MG63 (cell line): ENCODE measurements at places on chromosomes 1 and 21.

- peak; percentile 73 for DNase-seq
Observed at GRCh38 chr21:30227633-30228404, 11.9 kb upstream of the CLDN8 start.

DNA sequence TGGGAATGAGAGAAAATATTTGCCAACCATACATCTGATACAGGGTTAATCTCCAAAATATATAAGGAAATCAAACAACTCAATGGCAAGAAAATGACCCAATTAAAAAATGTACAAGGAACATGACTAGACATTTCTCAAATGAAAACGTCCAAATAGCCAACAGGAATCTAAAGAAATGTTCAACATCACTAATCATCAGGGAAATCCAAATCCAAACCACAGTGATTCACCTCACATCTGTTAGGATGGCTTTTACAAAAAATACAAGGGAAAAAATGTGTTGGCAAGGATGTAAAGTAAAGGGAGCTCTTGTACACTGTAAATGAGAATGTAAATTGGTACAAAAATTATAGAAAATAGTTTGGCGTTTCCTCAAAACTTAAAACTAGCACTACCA lies 54.7 kb upstream of the ZRANB2 start:
- DNase-seq = no peak

DNA sequence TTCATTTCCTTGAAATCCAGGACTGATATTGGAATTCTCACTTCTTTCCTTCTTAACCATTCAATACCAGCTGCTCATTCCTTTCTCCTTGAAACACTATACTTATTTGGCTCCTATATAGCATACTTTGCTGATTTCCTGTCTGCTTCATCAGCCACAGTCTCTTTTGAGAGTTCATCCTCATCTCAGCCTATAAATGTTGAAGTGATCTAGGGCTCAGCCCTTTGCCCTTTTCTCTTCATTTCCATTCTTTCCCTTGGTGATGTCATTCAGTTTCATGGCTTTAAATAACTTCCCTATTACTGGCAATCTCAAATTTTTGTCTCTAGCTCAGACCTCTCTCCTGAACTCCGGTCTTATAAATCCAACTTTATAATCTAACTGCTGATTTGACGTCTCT lies 24.1 kb upstream of the RABGAP1L start:
- DNase-seq = no peak

DNA sequence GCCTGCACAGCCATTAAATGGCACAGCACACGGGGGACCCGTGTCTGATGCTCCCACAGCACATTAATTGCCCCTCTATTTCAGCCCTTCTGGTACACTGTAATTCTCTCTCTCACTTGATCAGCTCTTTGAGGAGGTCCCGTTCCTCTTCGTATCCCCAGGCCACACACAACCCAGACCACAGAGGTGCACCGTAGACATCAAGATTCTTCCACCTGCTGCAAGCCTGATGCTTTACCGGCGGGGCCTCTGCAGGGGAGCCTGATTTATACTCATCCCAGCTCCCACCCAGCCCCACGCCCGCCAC lies 759 bp downstream of the SMYD3 start:
- DNase-seq = no peak

DNA sequence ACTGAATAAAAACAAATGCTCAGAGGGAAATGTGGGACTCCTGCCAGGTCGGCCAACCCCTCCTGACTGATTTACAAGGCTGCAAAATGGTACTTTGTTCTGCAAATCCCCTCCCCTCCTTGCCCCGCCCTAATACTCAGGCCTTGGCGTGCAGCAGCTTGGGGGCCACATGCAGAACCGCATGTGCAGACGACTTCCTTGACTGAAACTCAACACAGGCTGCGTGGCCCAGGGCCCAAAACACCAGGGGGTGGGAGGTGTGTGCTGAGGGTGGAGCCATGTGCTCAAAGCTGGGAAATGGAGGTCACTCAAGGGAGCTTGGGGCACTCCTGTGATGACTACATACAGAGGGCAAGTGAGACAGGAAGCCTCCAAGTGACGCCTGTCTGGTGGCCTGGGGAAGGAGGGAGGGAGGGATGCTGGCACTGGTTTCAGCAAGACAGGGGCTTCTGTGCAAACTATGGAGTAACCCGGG lies 87.2 kb downstream of the MRPL37 start:
- peak; percentile 65 for DNase-seq

DNA sequence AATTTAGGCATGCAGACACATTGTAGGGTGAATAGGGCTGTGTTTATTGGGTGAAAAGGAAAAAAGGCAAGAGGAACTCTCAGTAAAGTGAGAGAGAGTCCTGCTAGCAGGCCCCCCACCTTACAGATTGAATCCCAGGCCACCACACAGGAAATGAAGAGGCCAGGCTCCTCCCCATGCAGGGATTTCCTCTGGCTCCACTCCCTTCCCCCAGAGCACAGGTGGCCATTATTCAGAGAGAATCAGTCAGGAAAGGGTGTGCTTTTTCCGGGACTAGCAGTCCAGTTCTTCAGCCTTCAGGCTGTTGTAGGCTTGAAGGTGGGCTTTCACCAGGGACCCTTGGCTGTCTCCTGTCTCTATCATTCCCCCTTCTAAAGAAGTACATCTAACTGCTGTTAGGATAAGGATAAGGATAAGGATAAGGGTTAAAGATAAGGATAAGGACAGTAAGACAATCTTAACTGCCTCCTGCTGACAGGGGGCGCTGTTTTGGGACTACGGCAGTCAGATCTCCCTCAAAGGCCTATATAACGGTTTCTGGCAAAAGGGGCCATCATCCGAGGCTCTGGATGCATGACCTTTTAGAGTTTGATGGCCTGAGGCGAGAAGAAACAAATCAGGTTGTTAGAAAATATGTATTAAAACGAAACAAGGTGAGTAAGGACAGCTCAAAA lies 26.3 kb downstream of the ZNF648 start:
- peak; percentile 5 for DNase-seq

- DNase-seq = no peak
Observed at GRCh38 chr1:200965111-200965805, 58.3 kb downstream of the KIF21B start.

DNA sequence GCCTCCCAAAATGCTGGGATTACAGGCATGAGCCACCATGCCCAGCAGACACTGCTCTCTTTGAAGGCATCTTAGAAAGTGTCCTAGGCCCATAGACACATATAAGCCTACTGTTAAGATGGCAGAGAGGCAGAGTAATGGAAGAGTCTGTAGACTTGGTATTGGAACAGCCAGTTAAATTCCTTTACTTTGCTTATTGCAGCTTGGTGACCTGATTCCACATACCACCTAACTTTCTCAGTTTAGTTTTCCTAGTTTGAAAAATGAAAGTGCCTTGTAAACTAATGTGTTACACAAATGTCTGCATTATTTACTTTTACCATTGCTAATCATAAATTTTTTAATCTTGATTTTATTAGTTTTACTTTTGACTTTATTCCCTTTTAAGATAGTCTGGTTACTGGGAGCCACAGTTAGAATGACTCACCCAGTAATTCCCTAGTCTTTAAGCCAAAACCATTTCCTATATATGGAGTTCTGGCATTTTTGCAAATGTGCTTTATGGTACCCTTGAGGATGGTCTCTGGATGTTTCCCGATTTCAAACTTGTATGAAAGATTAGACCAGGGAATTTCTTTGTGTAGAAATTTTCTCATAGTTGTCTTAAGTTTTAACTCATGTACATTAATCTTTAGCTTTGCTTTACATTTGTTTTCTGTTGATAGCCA lies 6.4 kb downstream of the SMAP2 start:
- no peak for DNase-seq

DNA sequence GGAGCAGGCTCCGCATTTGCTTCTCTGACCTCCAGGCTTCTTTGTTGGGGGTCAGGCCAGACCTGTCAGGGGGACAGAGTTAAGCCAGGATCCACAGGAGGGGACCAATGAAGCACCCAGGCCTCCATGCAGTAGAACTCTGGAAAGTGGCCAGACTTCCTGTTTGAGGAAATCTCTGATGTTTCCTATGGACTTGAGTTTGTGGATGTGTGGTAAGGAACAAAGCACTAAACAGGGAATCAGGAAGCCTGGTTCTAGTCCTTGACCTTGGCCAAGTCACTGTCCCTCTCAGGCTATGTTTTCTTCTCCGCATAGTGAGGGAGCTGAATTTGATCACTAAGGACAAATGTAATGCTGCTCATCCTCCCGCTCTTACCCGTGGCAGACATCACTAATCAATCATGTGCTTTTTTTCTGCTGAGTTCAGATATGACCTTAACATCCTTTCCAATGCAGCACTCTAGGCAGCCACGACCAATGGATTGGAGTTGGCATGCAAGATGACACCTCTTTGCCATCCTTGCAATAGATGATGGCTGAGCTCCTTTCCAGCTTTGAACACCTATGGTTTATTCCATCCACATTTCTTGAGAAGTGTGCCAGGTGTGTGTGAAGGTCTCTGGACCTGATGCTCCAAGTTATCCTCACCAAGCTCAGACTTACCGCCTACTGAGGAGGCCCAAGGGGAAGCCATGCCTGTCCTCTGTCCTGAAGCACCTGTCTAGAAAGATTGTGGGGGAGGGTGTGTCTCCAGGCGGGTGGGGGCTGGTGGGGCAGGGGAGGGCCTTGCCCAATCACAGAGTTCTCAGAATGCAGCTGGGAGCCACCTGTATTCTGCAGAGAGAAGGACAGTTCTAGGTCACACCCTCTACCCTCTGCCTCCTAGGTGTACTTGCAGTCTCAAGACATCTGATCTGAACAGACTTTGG lies 9.9 kb downstream of the SH2D2A start:
- DNase-seq = no peak

GRCh38 chr1:30551603-30552002 lies 171.8 kb downstream of the MATN1 start:
- no peak for DNase-seq

GRCh38 chr1:66778969-66779368 lies 22.1 kb downstream of the INSL5 start:
- no peak for DNase-seq

DNA sequence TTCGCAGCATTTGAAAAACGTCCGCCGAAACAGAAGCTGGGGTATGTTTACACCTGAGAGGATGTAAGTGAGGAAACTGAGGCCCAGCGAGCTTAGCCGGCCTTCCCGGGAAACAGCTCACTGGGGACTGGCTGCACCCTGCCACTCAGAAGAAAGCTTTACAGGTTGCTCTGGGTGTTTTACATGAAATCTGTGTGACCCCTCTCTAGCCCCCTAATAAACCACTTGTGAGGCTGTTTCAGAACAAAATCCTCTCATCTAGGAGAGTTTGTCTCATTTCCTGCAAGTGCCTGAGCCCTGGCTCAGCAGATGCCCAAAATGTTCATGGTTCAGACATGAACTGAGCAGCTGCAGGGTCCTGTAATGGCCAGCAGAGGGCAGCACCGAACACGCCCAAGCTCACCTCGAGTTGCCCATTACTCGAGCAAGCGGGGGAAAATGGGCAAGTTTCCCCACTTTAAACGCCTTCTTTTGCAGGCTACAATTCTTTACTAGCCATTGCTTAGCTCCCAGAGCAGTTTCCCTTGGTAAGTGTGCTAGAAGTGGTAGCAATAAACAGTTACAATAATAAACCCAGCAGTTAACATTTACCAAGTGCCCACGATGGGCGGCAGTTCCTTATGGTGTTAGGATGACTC lies 76.4 kb downstream of the FHAD1 start:
- DNase-seq = peak; percentile 69

- no peak for DNase-seq
Observed at GRCh38 chr1:214208460-214208859, 72.5 kb upstream of the SMYD2 start.

DNA sequence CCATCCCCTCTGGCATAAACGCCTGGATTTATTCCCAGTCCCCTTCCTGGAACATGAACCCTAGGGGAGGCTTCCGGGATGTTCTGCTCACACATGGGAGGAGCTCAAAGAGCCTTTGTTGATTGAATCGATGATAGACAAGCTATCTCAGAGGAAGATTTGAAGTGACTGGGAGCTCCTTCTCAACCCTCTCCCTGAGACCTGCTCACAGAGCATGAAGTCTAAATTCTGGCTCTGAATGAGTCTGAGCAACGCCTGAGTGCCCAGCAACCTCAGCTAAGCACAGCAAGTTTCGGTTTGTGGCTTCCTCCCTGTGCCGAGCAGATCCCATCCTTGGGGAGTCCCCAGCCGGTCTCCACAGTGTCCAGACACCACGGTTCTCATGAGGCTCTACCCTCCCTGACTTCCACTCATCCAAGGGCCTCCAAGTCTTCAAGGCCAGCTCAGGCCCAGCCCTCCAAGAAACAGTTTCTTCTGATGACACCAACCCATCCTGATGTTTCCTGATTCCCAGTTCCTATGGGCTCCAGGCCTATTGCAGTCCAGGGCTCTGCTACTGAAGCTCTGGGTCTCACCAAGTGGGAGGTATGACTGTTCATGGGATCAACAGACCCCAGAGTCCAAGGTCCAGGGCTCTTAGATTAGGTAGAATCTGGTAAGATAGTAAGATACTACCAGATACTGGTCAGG lies 190.8 kb downstream of the DYRK1A start:
- DNase-seq = no peak

- no peak for DNase-seq
Observed at GRCh38 chr21:36791695-36792470, 93.0 kb downstream of the SIM2 start.

DNA sequence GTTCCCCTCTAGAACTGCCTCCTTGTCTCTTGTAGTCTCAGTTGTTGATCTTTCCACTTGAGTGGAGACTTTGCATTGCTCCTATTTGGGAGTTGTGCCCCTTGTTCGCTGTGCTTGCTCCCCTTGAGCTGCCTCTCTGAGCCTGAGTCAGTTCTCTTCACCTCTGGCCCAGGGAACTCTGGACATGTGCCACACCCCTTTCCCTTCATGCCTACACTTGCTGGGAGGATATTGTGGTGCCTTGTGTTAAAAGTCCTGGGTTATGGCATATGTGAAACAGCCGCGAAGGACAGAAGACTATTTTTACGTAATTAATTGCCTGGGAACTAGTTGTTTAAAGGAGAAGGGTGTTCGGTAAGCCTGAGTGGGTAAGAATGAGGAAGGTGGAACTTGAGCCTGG lies 32.2 kb upstream of the RPTN start:
- DNase-seq = no peak

DNA sequence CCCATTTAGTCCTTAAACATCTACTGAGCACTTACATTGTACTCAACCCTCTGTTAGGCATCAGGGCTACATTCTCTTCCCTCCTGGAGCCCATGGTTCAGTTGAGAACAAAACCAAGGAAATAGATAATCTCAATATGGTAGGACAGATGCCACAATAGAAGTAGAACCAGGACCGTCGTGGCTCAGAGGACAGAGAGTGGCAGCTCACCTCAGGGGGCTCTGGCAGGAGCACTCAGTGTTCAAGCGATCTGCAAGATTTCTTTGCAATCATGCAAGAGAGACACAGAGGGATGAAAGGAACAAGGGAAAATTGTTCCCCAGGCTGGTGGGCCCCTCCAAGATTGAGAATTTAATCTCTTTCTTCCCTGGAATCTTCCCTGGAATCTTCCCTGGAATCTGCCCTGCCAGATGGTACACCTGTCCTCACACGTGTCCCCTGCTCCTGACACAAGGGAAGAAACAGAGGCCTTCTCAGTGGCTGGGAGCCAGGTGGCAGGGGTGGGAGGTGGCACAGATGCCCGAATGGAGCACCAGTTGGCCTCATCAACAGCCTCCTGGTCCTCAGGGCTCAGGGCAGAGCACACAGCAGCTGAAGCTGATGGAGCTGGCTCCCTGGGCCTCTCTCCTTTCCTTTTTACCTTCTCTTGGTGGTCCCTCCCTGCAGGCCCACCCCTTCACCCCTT lies 135.4 kb downstream of the PLXNA2 start:
- DNase-seq = no peak
